ENCODE measurements at places on chromosomes 1 and 21.

DNA sequence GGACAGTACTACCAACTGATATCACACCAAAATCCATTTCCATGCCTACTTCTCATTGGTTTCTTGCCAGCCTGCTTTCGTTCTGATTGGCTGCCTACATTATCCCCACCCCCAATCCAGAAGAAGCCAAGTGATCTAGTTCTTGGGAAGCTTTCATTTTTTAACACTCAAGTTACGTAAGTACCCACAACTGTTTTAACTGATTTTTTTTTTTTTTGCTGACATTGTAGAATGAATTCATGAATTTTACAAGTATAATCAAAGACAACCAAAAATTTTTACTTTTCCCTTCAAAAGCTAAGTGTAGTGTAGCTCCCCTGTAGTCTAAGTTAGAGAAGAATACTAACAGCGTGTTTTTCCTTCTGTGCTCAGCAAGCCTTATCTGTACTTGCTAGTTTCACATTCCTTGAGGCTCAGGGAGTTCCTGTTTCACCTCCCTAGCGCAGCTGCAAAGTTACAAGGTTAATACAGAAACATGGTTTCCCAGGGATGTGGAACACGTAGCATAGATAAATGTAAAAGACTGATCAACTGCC lies at the start of gene SLC9C2:
TSS of gene SLC9C2 (minus strand) at position 17 of the 536 bp plus-strand sequence. CDS start 1,296 bp downstream, outside the sequence.
- H3K27me3 ChIP-seq = peaks cover 12% of the 10 kb centered on the region
- no peak for DNase-seq
- no peaks in the 10 kb centered on the region for H3K36me3 ChIP-seq
- H3K4me3 ChIP-seq = no peak within 1 kb of the TSS
- H3K27ac ChIP-seq = no peak within 1 kb of the TSS

DNA sequence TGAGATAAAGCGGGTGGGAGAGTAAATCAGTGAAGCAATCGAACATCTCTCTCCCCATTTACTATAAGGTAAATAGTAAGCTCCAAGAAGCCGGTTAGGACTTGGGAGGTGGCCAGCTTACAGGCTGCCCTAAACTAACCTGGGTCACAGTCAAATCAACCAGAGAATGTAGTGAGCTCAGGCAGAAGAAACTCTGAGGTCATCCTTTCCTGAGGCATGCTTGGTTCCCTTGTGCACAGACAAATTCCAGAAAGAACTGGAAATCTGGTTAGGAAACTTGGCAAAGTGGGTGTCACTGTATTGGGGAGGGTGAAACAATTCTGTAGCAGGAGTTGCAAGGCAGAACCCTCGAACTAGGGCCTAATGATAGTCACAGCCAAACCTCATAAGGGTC lies 72.5 kb downstream of the NTMT2 start:
- no peaks in the 10 kb centered on the region for H3K4me1 ChIP-seq
- H3K27me3 ChIP-seq = peaks cover 2% of the 10 kb centered on the region
- no peak for DNase-seq

- DNase-seq = no peak
- H3K4me1 ChIP-seq = no peaks in the 10 kb centered on the region
- no peaks in the 10 kb centered on the region for H3K36me3 ChIP-seq
- no peaks in the 10 kb centered on the region for H3K27me3 ChIP-seq
- H3K4me3 ChIP-seq = no peak overlapping the region
- no peak overlapping the region for H3K27ac ChIP-seq
Measured at GRCh38 chr1:103509250-103509649, 16.2 kb upstream of the RNPC3 start.

GRCh38 chr1:23079025-23079424 lies 59.8 kb downstream of the KDM1A start:
- H3K36me3 ChIP-seq = peaks cover 70% of the 10 kb centered on the region
- H3K27me3 ChIP-seq = no peaks in the 10 kb centered on the region
- no peak overlapping the region for H3K27ac ChIP-seq
- H3K4me1 ChIP-seq = no peaks in the 10 kb centered on the region
- no peak overlapping the region for H3K4me3 ChIP-seq

DNA sequence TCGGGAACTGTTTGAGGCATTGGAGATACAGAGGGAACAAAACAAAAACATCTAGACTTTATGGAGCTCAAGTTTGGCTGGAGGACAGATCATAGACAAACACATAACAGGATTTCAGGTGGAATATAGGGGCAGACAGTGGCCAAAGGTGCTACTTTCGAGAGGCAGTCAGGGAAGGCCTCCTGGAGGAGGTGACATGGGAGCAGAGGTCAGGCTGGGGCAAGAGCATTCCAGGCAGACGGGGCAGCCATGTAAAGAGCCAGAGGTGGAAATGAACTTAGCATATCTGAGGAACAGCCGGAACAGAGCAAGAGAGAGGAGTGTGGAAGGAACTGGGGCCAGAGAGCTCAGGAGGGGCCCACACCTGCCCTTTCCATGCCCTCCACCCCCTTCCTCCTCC lies 122.3 kb downstream of the DMRTB1 start:
- DNase-seq = no peak
- peaks cover 12% of the 10 kb centered on the region for H3K4me1 ChIP-seq
- no peak overlapping the region for H3K4me3 ChIP-seq
- no peaks in the 10 kb centered on the region for H3K27me3 ChIP-seq
